Stimulated activated CD4-positive, alpha-beta T cell treated with anti-CD3 and anti-CD28 coated beads, Interleukin-2, amount 100 ng/mL, for 4 hours (primary cell): ENCODE measurements at places on chromosomes 7 and 10.

- DNase-seq: no peak
These were observed 24.1 kb upstream of the HPS1 start for GRCh38 chr10:98470850-98471249.

- DNase-seq: no peak
These were observed 29.1 kb downstream of the GARIN1A start for GRCh38 chr7:128701062-128701785.

DNA sequence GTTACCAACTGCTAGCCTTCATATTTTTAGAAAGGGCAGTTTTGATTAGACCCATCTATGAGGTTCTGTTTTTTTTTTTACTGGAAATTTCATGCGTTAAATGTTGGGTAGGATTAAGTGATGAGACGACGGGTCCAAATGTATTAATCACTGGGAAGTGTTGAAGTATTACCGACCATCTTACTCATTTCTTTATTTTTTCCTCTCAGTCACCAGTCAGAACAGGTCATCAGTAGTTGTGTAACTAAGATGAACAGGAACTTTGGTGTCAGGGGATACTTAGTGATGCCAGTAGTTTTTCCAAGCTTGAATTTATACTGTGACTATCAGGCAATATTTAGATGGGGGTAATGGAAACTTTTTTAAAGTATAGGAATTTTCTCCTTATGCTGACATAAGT lies 14.2 kb downstream of the TFAM start:
- no peak for DNase-seq

- no peak for DNase-seq
These were observed 172.3 kb downstream of the C1GALT1 start for GRCh38 chr7:7354674-7355073.

- no peak for DNase-seq
These were observed 302.3 kb upstream of the AUTS2 start for GRCh38 chr7:69295977-69296376.

- peak; percentile 23 for DNase-seq
These were observed 842 bp downstream of the ZNF22 start for GRCh38 chr10:45001381-45002148.

DNA sequence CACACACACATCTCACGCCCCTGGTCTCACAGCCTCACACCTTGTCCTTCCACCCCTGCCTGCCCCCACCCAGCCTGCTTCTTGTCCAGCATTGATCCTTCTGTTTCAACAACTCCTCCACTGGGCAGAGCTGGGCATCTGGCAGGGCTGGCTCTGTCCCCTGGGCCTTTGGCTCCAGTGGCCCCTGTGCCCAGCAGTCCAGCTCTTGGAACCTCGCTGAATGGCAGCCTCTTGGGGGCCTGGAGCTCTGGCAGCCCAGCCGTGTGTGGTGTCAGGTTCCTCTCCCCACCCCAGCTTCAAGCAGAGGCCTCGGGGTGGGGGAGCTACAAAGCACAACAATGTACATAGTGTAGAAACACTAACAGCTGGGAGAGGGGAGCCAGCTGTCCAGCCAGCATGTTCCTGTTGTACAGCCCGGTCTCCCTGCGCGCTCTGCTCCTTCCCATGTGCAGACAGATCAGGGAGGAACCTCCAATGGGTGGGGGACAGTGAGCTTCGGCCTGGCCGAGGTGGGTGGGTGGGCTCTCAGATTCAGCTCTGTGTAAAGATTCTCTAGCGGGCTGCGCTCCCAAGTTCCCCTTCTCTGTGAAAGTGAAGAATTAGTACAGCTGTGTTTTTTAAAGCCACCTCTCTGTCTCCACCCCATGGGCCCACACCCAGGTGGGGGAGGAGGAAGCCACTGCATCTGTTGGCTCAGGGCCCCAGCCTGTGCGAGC lies 19.4 kb downstream of the ZMIZ2 start:
- DNase-seq: no peak

DNA sequence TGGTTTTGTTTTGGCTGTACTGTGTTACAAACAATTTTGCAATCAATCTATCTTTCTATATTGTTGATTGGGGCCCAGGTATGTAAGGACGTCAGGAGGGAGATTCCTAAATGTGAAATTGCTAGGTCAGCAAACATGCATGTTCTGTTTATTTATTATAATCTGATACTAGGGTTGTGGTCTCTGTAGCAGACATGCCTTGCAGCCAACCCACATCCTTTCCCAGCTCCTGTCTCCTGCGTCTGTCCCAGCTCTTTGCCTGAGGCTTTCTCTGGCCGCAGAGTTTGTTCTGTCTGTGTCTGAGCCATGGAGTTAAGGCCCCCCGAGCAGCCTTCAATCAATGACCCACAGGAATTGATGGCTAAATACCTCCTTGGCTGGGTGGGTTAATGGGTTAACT lies 124.0 kb upstream of the ZEB1 start:
- no peak for DNase-seq

DNA sequence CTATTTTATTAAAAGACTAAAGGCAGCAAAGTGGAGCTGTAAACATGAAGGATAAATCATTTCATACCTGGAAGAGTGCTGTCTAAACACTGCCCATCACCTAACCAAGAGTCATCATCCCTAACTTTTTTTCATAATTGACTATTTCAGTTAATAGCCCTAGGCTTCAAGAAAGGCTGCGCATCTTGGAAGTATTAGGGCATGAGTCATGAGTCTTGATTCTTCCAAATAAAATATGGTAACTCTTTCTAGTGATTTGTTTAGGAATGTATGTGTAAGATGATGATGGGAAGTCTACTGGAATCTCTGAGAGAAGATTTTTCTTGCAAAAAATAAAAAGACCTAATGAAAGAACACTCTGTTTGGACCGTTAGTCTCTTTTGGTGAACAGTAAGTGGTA lies 207.7 kb upstream of the AHR start:
- DNase-seq: no peak

DNA sequence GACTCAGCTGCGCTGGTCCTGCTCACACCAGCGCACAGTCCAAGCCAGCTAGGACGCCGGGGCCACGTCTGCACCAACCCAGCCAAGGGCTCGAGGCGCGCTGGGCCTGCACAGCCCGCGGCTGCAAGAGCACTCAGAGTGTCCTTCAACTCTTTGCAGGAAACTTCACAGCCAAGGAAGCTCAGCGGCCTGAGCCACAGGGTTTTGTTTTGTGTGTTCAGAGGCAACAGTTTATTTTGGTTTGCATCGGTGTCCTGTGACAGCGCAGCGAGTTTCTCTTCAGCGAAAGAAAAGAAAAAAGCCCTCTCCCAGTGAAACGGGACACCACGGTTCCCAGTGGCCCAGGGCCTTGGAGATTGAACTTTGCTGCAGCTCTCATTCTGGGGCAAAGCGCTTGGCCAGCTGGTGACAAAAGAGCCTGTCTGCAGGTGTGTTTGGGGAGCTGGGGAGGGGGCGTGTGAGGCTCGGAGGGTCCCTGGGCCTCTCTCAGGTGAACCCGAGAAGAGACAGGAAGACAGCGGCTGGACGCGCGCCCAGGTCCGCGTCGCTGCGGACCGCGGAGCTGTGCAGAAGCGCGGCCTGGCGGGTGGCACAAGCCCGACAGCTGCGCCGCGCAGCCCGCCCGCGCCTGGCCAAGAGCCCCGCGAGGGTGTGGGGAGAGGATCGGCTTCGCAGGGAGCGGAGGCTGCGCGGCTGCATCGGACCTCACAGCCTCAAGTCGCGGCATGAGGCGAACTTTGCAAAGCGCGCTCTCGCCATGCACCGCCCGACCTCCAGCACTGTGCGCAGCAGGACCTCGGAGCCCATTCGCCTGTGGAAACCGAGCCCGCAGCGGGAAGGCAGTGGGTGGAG lies 922 bp downstream of the CXCL12 start:
- DNase-seq: no peak

GRCh38 chr10:98619446-98619845 lies 172.7 kb upstream of the HPS1 start:
- DNase-seq: no peak

DNA sequence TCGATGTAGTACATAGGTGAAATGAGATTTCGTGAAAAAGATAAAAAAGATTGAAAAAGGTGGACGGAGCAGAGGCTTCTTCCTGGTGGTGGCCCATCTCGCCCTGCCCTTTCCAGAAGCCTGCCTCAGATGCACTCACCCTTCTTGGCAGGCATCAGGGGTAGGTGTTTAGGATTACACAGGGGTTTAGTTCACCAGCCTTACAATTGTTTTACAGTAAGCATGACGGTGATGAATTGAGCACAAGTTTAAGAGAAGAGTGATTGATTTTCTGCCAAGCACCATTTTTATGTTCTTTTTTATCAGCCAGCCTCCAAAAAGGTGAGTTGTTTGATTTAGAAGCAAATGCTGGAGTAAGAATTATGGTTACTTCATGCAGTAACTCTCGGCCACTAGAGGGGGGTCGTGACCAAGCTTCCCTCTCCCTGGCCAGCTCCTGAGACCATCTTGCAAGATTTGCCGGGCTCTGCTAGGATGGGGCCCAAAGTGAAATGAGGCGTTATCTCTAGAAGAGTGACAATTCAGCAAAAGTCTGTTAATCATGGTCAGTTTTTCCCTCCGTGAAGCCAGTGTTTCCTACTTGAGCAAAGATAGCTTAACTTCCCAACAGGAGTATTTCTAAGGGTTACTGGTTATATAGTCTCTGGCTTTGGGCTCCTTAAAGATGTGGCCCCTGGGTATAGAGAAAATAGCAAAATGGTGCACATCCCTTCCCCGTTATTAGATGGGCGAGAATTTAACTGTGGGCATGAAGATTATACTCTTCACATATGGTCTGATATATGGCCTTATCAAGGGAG lies 228.8 kb downstream of the BMPER start:
- DNase-seq: no peak

- no peak for DNase-seq
These were observed 417.8 kb downstream of the ARL4A start for GRCh38 chr7:13105209-13105608.

- no peak for DNase-seq
These were observed 94.2 kb upstream of the IGFBP3 start for GRCh38 chr7:46015107-46015868.

DNA sequence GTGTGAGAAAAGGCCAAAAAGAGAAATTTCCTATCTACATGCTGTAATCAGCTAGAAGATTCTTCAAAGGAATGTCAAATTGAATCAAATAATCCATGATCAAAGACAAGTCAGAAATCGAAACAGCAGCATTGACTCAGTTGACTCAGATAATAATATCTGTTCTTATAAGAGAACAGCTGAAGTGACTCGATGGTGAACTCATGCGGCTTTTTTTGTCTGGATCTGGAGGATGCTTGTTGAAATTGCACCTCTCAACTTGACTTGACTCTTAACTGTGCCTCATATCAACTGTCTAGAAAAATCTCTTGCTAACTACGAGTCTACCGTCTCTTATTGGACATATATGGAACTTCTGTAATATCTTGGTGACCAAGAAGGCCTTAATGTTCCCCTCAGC lies 599.5 kb downstream of the PHTF2 start:
- DNase-seq: no peak

DNA sequence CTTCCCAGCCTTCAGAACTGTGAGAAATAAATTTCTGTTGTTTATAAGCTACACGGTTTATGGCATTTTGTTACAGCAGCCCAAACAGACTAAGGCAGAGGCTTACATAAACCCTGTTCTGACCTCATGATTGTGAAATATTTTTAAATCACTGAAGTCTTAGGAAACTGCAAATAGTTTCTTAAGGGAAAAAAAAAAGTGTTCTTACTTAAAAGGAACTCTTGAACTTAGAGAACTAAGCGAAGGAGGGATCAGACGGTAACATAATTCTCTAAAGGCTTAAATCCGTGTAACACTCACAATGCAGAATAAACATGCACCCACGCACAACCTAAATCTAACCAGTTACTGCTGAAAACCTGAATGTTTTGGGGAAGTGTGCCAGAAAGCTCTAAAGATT lies 749.1 kb upstream of the LRRTM3 start:
- DNase-seq: no peak

DNA sequence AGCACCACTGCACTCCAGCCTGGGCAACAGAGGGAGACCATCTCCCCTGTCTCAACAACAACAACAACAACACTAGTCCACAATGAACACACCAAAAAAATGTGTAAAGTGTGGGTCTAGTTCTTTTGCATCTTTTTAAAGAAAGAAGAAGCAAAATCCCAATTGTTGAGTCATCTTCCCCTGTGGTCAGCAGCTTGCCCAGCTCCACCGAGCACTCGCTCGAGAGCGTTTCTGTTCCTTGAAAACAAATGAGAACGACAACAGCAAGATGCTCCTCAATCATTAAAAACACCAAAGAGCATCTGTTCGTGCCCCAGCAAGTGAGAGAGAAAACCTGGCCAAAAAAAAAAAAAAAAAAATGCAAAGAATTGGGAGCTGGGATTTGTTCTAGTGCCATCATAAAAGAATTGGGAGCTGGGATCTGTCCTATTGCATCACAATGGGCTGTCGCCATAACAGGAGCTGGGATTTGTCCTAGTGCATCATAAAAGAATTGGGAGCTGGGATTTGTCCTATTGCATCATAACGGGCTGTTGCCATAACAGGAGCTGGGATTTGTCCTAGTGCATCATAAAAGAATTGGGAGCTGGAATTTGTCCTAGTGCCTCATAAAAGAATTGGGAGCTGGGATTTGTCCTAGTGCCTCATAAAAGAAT lies 118.1 kb downstream of the PTPRN2 start:
- DNase-seq: no peak

DNA sequence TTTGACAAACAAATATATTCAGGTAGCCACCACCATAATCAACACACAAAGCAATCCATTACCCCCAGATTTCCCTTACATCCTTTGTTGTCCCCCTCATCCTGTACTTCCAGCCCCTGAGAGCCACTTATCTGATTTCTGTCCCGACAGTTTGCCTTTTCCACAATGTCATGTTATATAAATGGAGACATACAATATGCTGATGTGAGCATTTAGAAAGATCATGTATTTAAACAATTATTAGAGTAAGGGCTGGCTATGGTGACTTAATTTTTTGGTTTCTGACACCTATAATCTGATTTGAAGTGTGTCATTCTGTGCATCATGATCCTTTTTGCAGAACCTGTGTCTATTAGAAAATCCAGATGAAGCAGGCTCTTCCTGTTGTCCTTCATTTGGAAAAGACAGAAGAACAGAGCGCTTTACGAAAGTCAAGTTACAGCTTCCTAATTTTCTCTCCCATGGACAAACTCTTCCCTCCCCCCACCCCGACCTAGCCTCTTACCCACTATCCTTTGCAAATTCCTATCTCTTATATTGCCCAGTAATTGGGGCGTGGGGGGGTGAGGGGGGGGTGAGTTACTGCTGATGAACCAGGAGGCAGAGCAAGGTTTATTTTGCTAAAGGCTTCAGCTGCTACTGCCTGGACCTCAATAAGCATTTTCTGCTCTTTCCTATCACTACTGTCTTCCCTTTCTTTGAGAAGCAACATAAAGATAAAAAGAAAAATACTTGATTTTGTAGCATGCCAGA lies 252.4 kb upstream of the C7orf33 start:
- no peak for DNase-seq

GRCh38 chr10:101545898-101546297 lies 42.2 kb downstream of the POLL start:
- DNase-seq: no peak

- DNase-seq: no peak
These were observed 1.1 kb upstream of the ZNF467 start for GRCh38 chr7:149774237-149775175.

- no peak for DNase-seq
These were observed 1.4 kb downstream of the UBE2D1 start for GRCh38 chr10:58336242-58336641.

DNA sequence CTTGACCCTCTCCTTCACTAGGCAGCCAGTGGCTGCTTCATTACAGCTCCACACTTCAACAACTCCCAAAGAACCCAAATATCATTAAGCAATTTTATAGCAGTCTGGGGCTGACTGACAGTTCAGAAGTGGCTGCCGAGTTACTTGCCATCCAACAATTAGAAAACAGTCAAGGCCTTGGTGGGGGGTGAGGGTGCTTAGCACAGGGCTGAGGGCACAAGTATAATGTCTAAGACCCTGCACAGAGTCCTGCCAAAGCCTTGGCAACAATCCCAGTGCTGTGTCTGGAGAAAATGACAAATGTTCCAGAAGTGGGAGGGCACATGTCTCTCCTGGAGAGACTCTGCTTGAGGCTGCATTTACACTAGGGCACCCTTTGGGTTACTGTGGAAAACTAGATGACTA lies 71.1 kb downstream of the CXCL12 start:
- no peak for DNase-seq
